ENCODE measurements at places on chromosomes 13 and 19.

DNA sequence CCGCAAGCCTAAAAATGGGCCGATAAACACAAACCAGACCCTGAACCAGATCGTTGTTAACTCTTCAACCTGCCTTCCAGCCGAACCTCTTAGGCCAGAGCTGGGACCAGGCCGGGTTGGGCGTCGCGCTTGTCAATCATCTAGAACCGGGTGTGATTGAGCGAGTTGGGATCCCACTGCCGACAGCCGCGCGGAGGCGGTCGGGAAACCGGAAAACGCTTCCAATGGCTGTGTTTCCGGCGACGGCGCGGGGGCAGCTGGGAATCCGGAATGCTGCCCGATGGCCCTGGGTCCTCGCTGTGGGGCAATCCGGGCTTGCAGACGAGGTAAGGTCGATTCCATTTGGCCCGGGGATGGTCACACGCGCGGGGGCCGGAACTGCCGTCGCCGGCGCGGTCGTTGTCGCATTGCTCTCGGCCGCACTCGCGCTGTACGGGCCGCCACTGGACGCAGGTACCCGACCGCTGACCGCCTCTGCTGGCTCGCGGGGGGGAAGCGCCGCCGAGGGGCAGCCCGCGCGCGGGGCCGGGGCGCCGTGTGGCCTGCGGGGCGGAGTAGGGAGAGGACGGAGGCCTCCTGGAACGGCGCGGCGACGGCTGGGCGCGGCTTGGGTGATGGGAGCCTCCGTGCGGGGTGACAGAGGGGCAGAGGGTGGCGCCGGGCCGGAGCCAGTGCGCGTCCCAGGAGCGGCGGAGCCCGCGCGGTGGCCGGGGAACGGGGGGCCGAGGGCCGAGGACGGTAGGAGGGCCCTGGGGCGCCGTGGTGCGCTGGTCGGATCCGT, at the start of gene NAXD:
NAXD (plus strand) TSS at position 224 of the 781 bp plus-strand sequence; CDS start at position 281, 57 bp downstream.
- peak; percentile 94 for DNase-seq

- no peak for DNase-seq
Observed at GRCh38 chr19:52273301-52273700, 3.9 kb downstream of the ZNF766 start.

- peak; percentile 34 for DNase-seq
Observed at GRCh38 chr13:31880851-31881494, 141.6 kb downstream of the RXFP2 start.

GRCh38 chr13:98938801-98939200, 39.1 kb downstream of the DOCK9 start:
- no peak for DNase-seq

- no peak for DNase-seq
Observed at GRCh38 chr13:74927823-74928222, 554.1 kb downstream of the TBC1D4 start.

DNA sequence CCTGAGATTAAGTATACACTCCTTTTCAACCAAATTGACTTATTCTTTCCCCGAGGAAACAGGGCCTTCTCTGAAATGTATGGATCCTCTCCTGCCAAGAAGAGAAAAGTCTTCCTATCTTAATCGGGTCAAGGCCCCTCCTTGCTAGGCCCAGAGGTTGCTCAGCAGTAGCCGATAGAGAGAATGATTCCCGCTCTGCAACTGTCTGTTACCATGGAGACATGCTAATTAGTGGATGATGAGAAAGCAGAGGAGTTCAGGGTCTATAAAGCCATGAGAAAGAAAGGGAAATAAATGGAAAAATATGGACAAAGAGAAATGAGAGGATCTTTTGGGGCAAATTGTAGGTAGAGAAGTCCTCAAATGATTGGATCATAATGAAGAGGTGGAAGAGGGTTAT, 103.5 kb downstream of the POU4F1 start:
- DNase-seq, result no peak

- DNase-seq, result peak; percentile 90
Observed at GRCh38 chr19:47227352-47228167, 3.4 kb downstream of the BBC3 start.

DNA sequence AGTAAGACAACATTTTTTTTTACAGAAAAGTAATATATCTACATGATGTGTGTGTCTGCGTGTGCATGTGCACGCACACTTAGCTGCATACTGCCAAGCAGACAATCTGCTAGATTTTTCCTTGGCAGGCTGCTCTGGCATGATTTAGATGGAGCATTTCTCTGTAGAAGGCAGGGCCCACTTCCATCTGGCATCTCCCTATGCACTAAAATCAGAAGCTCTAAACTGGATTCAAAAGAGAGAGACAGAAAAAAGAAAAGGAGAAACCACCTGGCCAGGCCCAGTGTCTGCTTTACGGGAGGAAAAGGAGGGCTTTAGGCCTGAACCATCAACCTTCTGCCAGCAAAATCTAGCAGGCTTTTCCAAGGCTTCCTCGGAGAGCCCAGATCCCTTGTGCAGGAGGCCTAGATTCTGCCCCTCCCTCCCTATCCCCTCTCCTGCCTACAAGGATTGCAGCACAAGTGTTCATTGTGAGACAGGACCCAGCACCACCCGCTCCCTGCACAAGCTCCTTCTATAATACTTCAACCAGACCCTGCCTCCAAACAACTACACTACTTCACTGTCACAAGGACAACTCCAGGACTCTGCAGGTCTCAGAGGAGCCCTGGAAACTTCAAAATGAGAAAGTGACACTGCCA, 99.3 kb downstream of the DOCK9 start:
- DNase-seq, result no peak

DNA sequence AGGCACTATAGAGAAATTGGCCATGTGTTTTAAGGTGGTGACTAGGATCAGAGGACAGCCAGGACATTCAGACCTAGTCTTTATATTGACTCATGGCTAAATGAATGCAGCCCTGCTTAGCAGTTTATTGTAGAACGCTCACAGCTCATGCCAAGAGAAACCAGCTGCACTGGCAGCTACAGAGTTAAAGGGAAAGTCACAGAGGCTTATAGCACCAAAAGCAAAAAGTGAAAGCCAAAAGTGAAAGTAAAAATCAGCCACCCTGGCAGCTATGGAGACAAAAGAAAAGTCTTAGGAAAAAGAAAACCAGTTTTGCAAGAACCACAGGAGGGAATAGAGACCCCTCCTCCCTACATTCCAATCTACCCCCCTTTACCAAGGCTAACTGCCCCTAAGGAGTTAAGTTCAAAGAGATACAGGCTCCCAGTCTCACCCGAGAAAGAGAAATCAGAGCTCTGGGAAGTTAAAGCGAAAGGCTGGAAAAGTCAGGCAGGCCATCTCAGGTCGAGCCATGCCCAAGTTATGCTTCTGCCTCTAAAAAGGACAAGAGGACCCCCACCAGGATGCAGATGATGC, 99.0 kb downstream of the ZNF429 start:
- peak; percentile 55 for DNase-seq

DNA sequence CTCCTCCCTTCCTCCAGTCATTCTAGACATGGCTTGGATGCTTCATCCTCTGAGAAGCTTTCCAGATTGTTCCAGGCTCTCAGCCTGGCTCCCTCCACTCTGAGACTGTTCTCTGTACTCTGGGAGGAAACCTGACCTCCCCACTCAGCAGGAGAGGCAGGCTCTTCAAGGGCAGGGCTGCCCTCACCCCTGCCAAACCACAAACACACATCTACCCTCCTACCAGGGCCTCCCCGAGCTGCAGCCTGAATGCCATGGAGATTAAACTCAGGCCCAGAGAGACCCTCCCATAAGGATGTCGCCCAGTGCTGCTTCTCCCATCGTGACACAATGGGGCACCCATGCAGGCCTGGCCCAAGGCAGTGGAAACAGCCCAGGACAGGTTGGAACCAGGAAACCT, 16.2 kb downstream of the NUMBL start:
- no peak for DNase-seq

- DNase-seq, result no peak
Observed at GRCh38 chr13:30364133-30364532, 56.8 kb upstream of the KATNAL1 start.

- DNase-seq, result no peak
Observed at GRCh38 chr13:47158593-47158992, 261.7 kb upstream of the HTR2A start.

DNA sequence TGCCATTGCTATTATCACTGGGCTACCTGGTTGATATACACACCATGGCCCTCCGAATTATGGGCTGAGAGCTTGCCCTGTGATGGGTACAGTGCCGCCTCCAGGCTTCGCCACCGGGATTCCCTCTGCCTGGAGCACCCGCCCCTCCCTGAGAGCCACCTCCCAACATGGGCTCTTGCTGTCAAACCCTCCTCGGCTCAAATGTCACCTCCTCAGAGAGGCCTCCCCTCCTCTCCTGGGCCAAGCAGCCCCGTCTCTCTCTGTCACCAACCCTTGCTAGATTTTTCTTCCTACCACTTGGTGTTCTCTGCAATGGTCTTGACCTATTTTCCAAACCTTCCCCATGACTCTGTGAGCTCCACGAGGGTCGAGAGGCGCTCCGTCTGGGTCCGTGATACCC, 12.2 kb upstream of the TLE2 start:
- no peak for DNase-seq

GRCh38 chr19:14022469-14022868, 5.5 kb upstream of the RLN3 start:
- DNase-seq, result no peak

DNA sequence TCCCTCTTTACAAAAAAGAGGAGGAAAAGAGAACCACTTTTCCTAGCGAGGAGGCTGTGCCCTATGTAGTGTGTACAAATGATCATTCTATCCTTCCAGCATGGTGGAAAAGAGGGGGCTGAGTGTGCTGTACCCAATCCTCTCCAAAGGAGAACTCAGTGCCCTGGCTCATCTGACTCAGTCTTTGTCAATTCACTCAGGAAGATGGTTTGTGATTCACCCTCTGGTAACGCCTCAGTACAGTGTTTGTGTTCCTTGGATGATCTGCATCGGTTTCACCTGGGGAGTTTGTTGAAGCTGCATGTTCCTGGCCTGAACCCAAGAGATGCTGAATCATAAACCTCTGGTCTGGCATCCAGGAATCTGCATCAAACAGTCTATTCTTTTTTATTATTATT, 18.3 kb upstream of the ENOX1 start:
- DNase-seq, result peak; percentile 98

DNA sequence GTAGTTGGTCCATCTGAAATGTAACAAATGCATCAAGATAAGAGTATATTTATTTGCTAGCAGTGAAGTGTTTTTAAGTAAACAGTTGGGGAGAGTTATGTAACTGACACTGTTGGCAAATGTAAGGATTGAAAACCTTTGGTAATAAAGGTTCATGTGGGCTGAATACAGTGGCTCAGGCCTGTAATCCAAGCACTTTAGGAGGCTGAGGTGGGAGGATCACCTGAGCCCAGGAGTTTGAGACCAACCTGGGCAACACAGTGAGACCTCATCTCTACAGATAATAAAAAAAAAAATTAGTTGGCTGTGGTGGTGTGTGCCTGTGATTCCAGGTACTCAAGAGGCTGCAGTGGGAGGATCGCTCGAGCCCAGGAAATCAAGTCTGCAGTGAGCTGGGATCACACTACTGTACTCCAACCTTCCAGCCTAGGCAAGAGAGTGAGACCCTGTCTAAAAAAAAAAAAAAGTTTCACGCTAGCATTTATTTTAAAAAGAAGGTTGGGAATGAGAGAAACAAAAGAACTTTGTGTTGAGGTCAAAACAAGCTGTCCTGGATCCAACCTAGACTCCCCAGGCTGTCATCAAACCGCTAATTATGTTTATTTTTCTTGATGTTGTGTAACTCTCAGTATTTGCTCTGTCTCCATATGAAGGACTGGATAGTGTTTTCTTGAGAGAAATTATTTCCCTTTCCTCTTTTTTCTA, 20.7 kb downstream of the SETDB2 start:
- no peak for DNase-seq

DNA sequence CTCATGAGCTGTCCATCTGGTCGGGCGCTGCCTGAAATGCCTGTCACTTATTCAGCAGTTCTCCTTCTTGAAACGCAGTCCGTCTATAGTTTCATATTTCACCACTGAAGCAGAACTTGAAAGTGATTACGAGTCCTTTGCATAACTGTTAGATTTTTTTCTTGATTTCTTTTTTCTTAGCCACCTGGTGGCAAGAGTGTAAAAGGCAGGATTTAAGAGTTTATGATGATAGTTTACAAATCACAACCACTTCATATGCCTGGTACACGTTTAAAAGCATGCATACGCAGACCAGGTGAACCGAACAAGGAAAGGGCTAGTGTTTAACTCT, 45.8 kb downstream of the GGACT start:
- DNase-seq, result peak; percentile 51

- DNase-seq, result no peak
Observed at GRCh38 chr13:60411983-60412382, 15.0 kb downstream of the TDRD3 start.

DNA sequence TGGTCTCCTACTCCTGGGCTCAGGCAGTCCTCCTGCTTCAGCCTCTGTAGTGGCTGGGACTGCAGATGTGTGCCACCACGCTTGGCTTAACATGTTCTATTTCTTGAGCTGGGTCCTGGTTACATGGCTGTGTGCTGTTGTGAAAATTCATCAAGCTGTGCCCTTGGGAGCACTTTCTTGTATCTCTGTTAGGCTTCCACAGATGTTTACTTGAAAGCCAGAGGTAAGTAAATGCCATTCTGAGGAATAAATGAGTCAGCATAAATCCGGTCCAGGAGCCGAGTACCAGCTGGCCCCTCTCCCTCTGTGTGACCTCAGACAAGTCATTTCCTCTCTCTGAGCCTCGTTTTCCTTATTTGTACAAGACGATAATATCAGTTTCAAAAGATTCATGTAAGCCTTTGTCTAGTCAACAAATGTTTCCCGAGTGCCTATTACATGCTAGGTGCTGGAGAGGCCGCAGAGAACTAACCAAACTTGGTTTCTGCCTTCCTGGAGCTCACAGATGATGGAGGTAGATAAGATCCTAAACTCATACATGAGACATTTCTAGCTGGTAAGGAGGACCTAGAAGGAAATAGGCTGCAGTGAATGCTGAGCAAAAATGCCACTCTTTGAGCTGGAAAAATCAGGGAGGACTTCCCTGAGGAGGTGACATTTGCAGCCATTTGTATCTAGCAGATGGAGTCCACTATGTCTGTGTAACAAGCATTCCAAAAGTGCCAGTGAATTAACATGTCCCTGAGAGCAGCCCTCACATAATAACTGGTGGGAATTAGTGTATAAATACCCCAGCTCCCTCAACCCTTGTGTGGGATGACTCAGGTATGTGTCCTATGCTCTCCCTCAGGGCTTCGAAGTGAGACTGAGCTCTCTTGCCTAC, 2.7 kb upstream of the RASAL3 start:
- DNase-seq, result peak; percentile 50

DNA sequence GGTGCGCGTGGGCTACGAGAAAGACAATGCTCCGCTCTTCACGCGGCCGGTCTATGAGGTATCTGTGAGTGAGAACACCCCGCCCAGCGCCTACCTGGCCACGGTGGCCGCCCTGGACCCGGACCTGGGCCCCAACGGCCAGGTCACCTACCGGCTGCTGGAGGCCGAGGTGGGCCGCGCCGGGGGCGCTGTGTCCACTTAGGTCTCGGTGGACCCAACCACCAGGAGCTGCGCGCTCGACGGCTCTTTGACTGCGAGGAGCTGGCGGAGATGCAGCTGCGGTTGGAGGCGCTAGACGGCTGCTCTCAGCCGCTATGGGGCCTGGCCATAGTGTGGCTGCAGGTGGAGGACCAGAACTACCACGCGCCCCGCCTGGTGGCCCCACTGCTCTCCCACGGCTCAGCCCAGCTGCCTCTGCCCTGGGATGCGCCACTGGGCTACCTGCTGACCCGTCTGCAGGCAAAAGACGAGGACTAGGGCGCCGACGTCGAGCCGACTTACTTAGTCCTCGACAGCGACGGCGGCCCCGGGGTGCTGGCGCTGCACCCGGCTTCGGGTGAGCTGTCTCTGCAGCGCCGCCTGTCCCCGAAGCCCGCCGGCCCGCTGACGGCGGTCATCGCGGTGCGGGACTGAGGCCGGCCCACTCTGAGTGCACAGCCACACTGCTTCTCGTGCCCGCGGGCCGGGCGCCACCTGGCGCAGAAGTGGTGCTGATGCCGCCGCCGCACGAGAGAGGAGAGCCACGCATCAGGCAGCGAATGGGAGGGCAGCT, 173.0 kb downstream of the OLFM4 start:
- DNase-seq, result no peak
